ENCODE measurements at places on chromosomes 11 and 22.

GRCh38 chr22:45702981-45703380, 31.3 kb downstream of the ATXN10 start:
- no peak for DNase-seq

DNA sequence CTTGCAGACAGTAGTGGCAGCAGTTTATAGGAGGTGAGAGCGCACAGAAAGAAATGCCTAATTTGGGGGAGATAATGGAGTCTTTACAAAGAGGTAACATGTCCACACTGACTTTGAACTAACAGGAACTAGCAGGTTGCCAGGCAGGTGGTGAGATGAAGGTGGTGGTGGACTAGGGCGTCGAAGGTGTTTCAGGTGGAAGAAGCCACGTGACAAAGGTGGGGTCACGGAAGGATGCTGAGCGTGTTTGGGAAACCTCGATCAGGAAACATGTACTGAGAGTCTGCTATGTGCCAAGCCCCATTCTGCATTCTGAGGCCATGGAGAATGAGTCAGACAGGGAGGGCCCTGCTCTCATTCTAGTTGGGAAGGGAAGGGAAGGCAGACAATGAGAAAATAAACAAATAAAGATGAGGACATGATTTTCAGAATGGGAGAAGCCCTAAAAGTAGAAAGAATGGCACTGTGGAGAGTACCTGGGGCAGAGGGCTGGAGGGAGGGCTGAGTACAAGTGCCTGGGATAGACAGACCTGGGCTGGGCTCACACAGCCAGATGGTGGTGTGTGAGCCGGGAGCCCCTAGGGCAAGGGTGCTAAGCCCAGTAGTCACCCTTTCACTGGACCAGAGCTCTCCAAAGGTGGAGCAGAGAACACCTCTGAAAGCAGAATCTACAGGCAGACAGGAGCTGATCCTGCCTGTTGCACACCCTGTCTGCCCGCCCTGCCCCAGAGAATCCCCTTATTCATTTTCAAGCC, 16.2 kb upstream of the NNMT start:
- no peak for DNase-seq

DNA sequence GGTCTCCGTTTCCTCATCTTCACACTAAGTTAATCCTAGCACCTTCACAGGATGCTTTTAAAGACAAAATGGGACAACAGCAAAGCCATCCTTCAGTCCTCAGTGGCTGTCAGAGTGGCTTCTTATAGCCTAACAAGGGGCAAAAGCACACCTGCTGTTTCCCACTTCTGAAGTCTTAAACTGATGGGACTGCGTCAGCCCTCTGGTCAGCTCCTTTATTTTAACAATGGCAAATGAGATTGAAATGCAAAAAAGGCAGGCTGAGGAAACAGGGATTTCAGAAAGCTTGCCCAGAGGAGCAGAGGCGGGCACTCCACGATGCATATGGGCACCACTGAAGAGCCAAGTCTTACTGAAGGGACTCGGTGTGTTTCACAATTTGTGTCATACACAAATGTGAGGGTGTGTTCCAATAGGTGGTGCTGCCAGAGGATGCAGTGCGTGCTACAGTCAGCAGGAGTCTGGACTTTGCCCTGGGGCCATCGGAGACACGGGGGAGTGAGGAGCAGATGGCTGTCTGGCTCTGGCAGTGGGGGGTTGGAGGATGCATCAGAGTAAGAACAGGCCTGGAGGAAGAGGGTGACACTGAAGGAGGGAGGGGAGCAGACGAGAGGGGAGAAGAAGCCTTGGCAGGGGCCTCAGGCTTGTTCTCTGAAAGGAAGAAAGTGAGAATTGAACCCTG, 47.3 kb downstream of the TENM4 start:
- no peak for DNase-seq

- no peak for DNase-seq
Observed at GRCh38 chr11:35605706-35606105, 12.6 kb upstream of the FJX1 start.

DNA sequence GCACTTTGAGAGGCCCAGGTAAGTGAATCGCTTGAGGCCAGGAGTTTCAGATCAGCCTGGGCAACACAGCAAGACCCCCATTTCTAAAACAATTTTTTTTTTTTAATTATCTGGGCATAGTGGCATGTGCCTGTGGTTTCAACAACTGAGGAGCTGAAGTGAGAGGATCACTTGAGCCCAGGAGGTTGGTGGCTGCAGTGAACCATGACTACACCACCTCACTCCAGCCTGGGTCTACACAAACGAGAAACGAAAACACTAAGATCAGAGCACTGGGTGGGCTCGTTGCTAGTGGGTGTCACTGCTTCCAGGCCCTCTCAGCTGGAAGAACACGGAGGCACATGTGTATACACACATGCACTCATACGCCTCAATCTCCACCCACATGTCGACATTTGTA, 4.1 kb upstream of the MOB2 start:
- no peak for DNase-seq

DNA sequence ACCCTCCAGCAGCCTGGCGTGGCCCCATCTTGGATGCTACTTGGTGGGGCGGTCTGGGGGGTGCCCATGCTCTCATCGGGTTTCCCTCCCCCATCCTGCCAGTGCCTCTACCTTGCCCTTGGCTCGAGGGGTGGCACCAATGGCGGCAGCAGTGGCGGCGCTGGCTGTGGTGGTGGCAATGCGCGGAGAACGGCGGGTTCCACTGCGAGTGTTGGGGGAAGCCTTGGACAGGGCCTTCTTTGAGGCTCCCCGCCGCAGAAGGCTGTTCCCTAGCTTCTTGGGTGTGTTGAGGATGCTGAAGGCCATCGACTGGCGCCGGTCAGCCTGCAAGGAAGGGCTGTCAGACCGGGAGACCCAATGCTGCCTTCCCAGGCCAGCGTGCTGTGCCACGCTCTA, 5.1 kb downstream of the IL18BP start:
- no peak for DNase-seq

DNA sequence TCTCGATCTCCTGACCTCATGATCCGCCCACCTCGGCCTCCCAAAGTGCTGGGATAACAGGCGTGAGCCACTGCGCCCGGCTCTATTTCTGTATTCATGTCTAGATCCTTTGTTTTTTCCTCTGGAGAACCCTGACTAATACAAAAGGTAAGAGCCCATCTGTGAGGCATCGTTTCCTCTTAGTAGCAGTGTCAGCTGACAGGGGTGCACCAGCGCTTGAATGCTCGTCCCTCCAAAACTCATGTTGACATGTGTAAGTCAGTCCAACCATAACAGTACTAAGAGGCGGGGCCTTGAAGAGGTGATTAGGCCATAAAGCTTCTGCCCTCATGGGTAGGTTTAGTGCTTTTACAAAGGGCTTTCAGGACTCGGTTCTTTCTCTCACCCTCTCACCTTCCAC, 470.1 kb upstream of the B3GAT1 start:
- no peak for DNase-seq

GRCh38 chr11:99571094-99571493, 550.3 kb downstream of the CNTN5 start:
- DNase-seq, result no peak

DNA sequence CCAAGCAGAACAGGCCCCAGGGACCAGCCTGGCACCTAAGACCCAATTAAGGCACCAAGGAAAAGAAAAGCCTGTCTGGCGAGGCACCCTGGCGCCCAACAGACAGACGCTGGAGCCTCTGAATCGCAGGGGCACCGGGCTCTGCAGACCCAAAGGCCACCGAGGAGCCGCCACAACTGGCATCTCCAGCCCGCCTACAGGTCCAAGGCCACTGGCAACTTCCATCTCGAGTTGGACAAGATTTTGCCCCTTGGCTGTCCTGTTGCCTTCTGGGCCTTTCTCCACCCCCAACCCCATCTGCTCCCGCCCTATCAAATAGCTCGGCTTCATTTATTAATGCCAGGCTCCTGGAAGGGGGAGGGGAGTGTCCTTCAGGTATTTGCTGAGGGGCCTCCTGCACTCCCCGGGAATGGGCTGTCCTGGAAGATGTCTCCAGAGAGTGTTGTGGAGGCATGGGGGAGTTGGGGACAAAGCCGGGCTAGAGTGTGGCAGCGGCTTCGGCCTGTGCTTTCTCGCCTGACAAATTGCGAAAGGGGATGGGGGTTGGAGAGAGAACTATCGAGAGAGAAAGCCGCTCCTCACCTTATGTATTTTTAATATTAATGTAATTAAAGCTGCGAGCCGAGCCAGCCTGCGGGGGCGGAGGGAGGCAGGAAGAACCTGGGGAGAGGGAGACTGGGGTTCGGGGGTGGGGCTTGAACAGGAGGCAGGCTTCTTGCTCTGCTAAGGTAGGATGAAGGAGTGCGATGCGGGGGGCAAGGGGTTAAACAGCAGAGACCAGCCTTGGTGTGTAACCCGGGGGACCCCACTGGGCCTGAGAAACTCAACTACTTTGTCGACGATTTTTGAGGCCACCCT, 2.0 kb downstream of the DSCAML1 start:
- DNase-seq, result no peak

GRCh38 chr22:30332551-30332950, 5.8 kb upstream of the TBC1D10A start:
- no peak for DNase-seq

DNA sequence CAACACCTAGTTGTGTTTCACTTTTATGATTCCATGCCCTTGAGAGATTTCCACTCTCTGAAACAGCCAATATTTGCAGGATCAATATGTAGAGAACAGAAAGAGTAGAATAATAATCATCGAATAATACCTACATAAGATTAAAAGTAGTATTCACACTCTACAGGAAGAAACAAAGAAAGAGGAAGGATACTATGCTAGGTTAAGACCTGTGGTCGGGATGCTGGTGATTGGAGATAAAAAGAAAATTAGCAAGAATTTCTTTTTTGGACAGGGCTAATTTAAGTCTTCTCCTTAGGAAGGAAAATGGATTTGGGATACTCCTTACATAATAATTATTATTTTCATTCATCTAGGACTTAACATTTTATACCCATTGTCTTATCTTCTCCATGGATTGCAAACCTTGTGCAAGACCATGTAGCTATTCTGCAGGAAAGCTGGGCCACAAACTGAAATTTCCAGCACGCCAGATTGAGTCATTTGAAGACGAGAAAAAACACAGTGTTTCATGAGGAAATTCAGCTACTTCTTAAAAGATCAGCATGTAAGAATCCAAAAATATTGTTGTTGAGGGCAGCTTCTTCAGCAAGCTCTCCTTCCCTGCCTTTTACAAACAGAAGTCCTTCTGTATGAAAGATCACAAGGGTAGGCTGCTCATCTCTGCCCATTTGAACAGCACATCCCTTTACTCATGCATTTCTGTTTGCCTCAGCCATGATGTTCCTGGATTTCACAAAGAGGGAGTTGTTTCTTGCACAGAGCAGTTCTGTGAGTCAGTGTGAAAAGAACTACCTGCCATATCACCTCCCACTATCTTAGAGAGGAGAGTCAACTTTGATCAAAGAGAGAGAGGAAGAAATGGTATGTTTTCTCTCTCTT, 90.7 kb downstream of the FAM76B start:
- no peak for DNase-seq

DNA sequence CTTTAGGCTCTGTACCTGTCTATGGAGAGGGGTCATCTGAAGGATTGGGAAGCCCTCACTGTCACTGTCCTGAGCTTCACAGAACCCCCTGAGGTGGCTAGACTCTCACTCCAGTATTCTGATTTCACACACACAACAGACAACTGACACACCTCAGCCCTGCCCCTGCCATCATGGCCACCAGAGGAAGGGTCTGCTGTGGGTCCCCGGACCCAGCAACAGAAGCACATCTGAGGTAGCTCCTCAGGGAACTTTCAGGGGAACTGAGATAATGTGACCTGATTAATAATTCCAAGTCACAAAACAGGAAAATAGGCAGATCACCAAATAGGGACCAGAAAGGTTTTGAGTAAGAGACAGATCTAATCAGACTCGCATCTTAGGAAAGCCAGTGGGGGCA, 7.5 kb upstream of the C22orf39 start:
- no peak for DNase-seq

DNA sequence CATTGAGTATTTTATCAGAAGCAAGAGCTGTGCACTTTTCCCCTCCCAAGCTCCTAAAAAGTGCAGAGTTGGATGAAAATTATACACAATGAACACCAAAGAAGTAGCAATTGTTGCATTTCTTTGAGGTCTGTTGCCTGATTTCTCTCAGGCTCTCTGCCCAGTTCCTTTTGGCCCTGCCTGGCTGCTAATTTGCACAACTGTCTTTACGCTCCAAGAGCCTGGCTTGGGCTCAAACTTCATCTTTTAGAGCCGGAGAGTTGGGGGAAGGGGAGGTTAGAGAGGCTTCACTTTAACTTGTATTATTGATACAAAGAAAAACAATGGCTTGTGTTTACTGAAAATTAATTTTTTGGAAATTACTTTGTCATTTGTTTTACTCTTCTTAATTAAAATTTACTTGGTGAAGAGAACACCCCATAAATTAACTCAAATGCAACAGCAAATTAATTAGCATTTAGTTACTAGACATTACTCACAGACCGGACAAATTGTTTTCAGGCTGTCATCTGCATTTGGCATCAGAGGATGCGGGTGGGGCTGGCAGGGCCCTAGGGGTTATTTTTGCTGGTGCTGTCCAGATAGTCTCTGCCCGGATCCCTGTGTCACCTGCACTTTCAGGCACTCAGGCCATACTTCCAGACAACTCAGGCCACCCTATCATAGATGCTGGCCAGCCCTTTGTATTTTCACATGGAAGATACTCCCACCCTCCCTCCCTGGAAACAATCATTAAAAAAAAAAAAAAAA, 407.3 kb downstream of the NXPE2 start:
- DNase-seq, result no peak

GRCh38 chr11:39443424-39444022, 2015.9 kb downstream of the LRRC4C start:
- no peak for DNase-seq

DNA sequence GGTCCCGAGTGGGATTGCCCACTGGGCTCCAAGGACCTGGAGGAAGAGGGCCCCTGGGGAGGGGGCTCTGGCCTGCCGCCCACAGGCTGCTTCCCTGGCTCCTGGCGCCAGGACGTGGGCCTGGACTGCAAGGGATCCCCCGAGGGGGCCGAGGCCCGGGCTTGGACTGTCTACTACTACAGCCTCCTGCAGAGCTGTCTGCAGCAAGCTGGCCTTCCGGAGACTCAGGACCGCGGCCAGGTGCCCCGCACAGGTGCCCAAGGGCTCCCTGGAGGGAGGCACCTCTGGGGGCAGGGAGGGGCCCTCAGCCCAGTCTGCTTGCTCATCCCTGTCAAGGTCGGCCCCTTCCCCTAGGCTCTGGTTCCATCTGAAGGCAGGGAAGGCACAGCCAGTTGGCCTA, 1.9 kb downstream of the CARNS1 start:
- no peak for DNase-seq

DNA sequence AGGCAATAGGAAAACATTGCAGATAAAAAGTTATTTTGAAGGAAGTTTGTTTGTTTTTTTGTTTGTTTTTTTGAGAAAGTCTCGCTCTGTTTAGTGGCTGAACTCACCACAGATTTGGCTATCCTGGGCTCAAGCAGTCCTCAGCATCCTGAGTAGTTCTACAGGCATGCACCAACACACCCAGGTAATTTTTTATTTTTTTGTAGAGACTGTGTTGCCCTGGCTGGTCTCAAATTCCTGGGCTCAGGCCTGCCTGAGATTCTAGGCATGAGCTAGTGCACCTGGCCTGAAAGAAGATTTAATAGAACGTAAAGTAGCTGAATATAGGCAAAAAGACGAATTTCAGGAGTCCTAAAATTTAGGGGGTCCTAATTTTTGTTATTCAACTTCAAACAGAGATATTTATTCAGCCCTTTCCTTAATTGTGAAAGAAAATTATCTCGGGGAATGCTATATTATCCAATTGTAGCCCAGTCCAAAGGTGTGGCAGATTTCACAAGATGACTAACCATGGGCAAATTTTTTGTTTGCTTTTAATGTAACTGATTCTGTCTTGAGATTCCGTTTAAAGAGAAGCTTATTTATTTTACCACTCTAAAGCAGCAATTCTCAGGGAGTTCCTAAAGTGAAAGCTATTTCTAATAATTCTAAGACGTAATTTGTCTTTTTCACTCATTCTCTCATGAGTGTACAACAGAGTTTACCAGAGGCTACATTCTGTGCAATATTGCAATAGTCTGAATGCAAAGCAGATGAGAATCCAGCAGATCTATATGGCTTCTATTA, 940 bp downstream of the IL18 start:
- DNase-seq, result no peak

Data from stimulated activated CD4-positive, alpha-beta T cell treated with anti-CD3 and anti-CD28 coated beads, Interleukin-15, amount 100 ng/mL, for 1 hour (primary cell).